ENCODE measurements at places on chromosomes 1 and 21.
A peak's percentile ranks its signal among the peaks of the same experiment; 100 is the strongest.

DNA sequence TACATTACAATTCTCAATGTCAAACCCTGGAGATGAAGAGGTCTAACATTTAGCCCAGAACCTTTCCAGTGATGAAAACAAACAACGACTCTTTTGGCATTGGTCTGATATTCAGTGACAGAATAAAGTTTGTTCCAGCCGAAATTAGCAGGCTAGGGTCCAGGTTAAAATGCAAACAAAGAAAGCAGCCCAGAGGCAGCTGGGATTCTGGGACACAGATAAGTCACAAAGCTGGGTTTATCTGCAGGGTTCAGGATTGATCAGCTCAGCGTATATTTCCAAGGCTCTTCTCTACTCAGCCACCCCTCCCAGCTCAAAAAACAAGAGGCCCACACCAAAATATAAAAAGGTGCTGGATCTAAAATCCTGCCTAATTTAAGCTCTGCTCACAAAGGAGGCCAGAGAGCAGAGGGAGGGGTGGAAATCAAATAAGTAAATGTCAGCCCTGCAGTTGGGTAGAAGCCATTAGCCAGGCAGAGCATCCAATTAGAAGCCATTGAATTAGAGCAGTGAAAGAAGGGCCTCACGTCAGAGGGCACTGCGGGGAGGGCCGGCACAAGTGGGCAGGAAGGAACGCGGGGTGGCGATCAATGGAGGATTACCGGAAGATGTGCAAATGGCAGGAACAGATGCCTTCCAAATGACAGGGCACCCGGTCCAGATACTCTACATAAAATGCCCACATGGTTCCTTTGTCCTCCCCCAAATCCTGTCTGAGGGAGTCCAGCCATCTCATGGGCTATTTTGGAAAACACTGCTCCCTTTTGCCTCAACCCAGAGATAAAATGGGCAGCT lies 3.2 kb upstream of the KLHDC8A start:
- no peak for DNase-seq

DNA sequence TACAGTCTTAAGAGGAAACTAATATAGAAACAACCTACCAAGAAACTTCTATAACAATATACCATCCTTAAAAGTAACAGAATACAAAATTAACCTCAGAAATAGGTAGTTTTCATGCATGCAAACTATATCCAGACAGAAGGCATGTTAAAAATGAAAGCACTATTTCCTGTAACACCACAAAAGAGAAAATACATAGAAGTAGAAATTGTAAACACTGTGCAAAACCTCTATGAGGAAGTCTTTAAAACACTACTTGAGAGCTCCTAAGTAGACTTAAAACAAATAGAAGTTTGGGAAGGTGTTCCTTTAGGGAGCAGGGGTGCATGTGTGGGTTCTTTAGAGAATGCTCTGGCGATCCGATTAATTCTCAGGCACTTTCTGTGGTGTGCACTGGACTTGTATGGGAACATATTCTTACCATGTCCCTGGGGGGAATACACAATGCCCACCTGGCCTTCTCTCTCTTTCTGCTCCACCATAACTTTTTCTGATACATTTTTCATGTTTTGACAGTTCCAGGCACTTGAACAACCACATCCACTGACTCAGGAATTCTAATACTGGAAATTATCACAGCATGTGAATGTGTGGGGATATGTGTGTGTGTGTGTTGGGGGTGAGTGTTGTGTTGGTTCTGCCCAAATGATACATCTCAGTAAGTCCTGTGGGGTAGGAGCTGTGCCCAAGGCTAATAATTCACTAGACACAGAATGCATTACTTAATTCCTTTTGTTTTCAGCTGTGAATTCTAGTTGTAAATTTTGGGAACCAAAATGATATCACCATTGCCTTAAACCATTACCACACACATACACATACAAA lies 866.3 kb upstream of the B3GALT2 start:
- no peak for DNase-seq

- no peak for DNase-seq
These were observed 44.3 kb downstream of the LAMC2 start for GRCh38 chr1:183230413-183230812.

GRCh38 chr1:44655609-44656008 lies 18.7 kb downstream of the TMEM53 start:
- no peak for DNase-seq

GRCh38 chr21:42678618-42679295 lies 25.3 kb downstream of the PDE9A start:
- no peak for DNase-seq

DNA sequence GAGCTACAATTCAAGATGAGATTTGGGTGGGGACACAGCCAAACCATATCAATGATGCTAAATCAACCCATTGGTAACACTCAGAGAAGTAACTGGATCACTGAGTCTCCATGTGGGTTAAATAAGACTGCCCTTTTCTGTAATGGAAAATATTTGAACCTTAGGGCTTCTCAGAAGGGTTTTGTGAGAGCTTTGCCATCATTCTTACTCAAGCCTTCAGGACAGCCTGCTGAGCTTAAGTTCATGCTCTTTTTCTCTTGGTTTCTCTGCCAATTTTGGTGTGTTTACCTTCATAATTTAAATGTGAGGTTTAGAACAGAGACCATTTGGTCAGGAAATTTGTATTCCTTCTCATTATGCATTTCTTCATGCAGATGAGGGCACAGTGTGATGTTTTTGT lies 74.7 kb downstream of the DISC1 start:
- DNase-seq: no peak

GRCh38 chr1:36836196-36836883 lies 198.0 kb downstream of the GRIK3 start:
- DNase-seq: no peak

- no peak for DNase-seq
These were observed 652 bp downstream of the ARL8A start for GRCh38 chr1:202143768-202144401.

DNA sequence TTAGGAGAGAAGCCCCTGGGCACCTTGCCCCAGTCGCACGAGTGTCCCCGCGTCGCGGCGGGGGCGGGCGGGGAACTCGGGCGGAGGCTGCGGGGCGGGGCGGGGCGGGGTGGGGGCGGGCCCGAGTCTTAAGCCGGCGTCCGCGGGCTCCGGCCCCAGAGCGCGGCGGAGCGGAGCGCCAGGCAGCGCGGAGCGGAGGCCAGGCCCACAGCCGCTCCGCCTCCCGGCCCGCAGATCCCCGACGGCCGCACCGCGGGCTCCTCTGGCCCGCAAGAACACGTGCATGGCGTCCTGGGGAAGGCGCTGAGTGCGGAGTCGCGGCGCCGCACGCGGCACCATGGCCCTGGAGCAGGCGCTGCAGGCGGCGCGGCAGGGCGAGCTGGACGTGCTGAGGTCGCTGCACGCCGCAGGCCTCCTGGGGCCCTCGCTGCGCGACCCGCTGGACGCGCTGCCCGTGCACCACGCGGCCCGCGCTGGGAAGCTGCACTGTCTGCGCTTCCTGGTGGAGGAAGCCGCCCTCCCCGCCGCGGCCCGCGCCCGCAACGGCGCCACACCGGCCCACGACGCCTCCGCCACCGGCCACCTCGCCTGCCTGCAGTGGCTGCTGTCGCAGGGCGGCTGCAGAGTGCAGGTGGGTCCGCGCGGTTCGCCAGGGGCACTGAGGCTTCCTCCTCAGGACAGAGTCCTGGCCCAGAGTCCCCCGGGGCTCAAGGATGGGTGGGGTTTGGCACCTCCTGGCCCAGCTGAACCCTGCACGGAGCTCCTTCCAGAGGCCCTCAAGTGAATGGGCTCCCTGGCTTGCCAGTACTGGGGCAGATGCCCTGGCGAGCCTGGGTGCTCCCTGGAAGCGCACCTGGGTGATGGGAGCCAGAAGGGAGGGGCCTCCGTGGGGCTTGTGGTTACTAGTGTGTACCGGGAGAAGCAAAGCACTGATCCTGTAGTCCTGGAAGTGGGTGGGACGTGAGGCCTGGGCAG lies at the start of gene ESPN:
TSS of gene ESPN (plus strand) at position 158 of the 975 bp plus-strand sequence. CDS start at position 338, 180 bp downstream.
- DNase-seq: no peak

DNA sequence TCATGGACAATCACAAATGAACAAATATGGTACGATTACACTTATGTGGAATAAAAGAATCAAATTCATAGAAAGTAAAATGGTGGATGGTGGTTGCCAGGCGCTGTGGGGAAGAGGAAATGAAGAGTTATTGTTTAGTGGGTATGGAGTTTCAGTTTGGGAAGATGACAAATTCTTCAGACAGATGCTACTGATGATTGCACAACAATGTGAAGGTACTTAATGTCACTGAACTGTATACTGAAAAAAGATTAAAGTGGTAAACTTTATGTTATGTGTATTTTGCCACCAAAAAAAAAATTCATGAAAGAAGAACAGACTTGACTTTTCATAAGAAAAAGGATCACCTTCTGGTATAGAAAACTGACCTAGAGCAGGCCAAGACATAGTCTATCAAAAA lies 745.6 kb upstream of the CXADR start:
- DNase-seq: no peak

DNA sequence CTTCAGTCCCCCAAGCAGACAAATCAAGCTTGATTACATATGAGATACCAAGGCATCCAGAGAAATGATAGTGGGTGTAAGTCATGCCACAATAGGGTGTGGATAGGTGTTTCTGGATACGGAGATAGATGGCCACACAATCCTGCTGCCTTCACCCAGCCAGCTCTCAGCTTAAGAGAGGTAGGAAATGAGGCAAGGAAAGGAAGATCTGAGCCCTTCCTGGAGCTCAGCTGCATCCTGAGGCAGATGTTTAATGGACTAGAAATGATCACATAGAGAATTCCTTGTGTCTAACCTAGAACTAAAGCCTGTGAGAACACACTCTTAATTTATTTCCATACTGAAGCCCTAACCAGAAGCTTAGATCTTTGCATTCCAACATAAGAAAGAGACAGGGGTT lies 210.3 kb downstream of the ST6GALNAC3 start:
- DNase-seq: no peak

GRCh38 chr1:113396585-113396984 lies 6.3 kb downstream of the MAGI3 start:
- no peak for DNase-seq

DNA sequence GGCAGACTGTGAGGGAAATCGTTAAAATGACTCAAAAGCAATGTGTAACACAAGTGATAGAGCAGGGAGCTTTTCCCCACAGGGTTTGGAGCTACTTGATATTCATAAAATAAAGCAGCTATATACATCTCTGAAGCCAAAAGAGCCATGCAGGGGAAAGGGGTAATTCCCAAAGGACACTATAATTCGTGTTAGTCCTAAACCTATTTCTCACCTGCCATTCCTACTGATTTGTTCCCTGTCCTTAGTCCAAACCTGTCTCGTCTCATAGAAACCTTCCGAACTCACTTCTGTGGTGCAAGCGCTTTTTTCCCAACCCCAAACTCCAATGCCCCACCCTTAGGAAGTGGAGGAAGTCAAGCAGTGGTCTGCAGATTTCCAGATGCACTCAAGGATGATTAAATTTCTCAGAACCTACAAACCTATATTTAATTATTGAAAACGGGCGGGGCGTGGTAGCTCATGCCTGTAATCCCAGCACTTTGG lies 946 bp upstream of the HNRNPR start:
- no peak for DNase-seq

DNA sequence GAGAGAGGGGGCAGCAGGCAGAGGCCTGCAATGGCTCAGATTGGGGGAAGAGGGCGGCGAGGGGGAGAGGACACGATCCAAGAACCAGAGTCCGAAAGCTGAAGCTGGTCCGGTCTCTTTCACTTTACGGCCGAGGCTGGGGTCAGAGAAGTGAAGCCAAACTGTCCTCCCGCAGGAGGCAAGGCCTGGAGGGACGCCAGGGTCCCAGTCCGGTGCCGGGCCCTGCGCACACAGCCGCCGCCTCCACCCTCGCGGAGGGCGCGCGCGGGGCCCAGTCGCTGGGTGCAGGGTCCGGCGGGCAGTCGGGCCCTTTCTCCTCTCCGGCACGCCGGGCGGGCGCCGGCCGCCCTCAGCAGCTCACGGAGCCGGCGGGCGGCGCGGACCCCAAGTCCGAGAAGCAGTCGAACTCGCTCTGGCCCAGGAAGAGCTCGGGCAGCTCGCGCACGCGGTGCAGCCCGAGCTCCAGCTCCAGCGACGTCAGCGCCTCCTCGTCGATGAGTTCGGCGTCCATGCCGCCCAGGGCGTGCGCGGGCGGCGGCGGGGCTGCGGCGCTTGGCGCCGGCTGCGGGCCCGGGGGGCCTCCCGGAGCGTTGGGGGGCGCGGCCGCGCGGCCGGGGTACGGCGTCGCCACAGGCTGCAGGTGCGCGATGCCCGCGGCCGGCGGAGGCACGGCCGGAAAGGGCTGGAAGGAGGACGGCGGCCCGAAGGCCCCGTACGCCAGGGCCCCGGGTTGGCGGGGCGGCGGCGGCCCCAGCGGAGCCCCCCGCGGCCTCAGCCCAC lies 749 bp downstream of the CITED4 start:
- DNase-seq: no peak

GRCh38 chr1:165144757-165145397 lies 211.6 kb downstream of the LMX1A start:
- DNase-seq: peak; percentile 31

DNA sequence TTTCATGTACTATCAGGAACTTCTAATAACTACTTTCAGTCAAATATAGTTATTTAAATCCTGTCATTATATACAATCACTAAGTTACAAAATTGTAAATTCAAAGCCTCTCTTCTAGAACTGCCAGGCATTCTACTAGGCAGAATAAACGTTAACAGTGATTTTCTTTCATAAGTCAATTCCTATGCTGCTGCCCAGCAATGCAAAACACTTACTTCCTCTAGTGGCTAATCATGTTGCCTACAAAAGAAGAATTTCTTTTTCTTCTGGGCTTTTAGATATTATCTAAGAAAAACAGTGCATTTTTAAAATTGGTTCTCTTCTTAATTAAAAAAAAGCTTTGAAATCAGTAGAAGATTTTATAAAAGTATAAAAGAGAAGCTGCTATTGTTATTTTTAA lies 509.8 kb upstream of the ADAMTS5 start:
- DNase-seq: no peak

GRCh38 chr1:45437323-45437722 lies 53.6 kb downstream of the TESK2 start:
- no peak for DNase-seq

GRCh38 chr1:38114241-38115026 lies 67.8 kb upstream of the POU3F1 start:
- DNase-seq: peak; percentile 16

- DNase-seq: no peak
These were observed 739.6 kb upstream of the CXADR start for GRCh38 chr21:16773206-16773605.

GRCh38 chr1:36411674-36412648 lies 14.3 kb upstream of the LSM10 start:
- no peak for DNase-seq

DNA sequence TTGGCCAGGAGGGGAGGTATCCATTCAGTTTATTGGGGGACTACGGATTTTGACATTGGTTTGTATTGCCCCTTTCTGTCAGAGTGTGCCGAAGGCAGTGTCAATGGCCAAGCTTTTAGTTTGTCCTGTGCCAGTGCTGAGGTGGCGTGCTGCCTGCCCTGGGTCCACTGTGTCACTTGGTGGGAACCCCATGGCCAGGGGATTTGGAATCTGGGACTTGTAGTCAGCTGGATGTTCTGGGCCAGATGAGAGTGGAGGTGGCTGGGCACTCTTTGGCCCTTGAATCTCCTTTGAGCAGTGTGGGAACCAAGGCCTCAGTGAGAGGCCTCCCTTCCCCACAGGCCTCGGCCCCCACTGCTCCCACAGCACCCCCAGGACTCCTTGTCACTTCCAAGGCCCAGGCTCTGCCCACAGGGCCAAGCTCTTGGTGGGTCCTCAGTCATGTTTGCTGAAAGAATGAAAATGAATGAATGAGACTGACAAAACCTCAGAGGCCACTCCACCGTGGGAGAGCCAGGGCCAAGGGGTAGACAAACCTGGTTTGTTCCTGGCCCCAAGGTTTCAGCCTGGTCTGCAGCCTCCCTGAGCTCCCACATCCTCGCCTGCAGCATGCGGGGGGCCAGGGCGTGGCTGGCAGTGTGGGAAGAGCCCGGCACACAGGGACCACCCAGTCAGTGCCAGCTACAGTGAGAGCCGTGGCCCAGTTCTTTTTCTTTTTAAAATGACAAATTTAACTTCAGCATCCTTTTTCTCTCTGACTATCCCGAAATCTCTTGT lies 412.2 kb downstream of the MATN1 start:
- no peak for DNase-seq

Data from hypothalamus (tissue), 51 donors.